ENCODE measurements at places on chromosomes 16 and 17. TPM values are rescaled to one million over a fixed set of nuclear protein-coding genes. Genes with fewer than 3 reads are reported as not detected.

Gene KRT32
- total RNA-seq, result 0.06 TPM

Gene CNTNAP1
- total RNA-seq, result 5.5 TPM

Gene NAE1
- 71.1 TPM for total RNA-seq

Gene IGSF6
- total RNA-seq, result not detected

Gene NATD1
- total RNA-seq, result 3.7 TPM

Data from A549 treated with CpdA at 1 μM for 4 hours (cell line).